ENCODE measurements at places on chromosomes 2 and 18.

DNA sequence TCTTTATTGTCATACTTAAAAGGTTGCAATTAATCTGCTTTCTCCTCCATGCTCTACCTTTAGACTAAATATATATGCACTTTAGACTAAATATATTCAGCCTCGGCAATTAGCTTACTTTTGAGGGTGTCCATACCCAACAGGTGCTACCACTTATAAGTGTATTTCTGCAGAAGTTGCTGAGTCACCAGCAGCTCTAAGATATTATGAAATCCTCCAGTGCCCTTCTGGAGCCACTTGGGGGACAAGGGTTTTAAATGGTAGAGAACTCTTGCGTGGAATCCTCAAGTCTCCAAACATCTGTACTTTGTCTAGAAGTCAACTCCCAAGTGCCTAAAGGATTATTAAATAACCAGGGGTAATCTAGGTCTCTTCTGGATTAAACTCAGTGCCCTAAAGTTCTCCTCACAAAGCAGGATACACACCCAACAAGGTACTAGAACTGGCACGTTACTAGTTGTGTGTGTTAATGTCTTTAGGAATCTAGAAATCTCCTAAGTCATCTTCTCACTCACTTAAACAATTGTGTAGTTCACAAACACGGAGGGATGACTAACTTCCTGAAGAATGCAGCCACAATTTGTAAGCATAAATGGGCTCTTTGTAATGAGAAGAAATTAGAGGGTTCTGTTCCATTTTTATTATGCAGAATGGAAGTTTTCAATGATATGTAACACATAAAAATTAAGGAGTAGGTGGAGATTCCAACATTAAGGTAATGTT lies 159.7 kb downstream of the CD226 start:
- no peak for DNase-seq

GRCh38 chr2:199933466-199933865 lies 21.8 kb downstream of the TYW5 start:
- no peak for DNase-seq

DNA sequence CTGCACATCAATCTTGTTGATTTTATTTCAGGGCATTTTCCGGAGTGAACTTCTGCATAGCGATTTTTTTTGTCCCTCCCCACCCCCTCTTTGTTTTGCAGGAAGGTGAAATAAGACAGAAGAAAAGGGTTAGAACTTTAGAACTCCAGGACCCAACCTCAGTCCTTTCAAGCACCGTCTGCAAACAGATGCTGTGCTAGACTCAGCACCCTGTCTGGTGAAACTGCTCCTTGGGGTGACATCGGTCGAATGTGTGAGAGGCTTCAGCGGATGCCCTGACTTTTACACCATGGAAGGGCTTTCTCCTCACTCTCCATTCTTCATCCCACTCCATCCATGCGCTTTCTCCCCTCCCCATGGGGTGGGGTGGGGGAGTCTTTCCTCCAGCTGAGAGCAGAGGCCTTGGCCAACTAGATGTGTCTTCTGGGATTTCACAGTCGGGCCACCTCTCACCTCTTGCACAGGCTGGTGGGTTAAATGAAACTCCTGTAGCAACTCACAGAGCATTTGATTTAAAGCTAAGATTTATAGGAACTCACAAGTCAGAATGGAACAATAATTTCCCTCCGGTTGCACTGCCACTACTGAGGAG lies 43.3 kb upstream of the EDAR start:
- no peak for DNase-seq

DNA sequence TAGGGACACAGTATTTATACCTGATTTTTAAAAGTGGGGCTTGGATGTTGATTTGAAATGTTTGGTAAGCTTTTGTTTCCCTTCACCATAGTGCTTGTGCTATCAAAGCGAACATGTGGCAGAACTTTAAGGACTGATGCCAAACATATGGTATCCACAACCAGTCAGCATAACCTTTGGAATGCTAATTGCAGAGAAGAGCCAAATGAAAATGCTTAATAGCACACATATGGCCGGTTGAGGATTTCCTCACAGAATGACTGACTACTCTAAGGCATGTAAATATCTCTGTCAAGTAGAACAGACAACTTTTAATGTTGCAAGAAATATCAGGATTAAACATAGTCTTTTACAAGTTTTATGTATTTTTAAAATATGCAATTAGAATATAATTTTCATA lies 120.9 kb upstream of the COL3A1 start:
- DNase-seq, result no peak

DNA sequence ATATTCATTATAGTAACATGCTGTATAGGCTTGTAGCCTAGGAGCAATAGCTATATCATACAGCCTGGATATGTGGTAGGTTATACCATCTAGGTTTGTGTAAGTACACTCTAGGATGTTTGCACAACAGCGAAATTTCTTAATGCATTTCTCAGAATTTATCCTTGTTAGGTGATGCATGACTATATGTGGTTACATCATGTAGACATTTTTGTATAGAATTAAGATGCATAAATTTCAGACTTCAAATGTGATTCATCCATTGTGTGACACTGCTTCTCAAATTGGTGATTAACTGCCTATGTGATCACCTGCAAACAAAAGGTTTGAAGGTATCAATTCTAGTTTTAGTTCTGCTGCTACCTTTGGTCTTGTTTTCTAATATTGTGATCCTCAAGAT lies 1787.0 kb upstream of the PIK3C3 start:
- DNase-seq, result no peak

- no peak for DNase-seq
These were observed 18.5 kb upstream of the PSME4 start for GRCh38 chr2:53989210-53989862.

DNA sequence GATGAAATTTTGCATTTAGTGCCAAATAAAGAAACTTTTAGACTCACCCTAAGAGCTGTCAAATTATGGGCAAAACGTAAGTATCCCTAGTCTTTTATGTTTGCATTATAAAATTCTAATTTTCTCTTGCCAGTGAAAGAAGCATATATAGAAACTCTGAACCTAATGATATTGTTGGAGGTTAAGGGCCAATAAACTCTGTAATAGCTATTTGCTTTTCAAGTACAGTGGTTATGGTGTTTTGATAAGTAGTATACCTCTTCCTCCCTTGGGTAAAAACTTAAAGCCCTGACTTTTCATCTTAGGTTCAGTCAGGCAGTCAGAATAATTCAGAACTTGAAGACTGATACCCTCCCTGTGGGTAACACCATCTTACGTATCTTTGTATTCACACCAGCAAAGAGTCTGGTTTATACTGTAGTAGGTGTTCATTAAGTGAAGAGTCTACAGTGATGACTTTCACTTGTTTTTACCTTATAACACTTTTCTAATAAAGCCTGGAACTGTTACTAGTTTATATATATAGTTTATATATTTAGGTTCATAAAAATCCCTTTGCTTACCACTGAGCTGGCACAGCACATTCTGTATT lies 19.1 kb downstream of the PAPOLG start:
- no peak for DNase-seq

GRCh38 chr2:203780231-203780630 lies 73.8 kb downstream of the CD28 start:
- DNase-seq, result no peak

DNA sequence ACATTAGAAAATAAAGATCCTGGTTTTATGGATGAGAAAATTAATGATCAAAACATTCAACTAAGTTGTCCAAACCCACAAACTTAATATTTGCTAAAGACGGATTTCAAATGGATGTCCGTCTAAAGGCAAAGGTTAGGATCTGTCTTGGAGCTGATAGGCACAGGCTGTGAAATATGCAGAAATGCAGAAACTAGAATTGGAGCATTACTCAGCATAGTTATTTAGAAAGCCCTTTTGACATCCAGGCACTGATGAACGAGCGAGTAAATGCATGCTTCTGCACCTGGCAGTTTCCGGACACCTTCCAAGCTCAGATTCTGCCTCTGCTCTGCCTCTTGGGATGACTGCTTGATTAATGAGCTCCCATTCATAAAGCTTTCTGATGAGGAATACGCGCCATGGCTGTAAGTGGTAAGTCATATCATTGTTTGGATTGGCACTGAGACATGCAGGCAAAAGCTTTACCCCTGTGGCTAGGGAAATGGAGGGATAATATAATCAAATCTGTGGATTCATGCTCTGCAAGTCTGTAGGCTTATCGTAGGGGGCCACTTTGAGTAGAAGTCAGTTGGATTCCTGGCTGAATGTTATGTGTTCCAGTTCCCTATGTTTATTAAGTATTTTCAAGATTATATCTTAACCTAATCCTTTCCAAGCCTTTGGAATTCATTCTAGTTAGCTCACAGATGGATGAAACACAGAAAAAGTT lies 2176.3 kb upstream of the CELF4 start:
- DNase-seq, result no peak

DNA sequence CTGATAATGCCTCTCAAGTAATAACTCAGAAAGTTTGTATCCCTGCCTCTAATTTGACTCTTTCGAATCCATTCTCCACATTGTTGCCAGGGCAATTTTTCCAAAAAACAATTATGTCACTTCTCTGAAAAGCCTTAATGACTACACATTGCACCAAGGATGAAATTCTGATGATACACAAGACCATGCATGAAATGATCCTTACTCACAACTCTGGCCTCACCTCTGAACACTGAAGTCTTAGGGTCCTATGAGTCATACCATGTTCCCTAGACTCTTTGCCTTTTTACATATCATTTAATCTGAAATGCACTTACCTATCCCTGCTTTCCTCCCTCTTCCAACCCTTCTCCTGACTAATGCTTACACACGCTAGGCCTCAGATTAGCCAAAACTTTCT lies 51.0 kb downstream of the WDPCP start:
- DNase-seq, result no peak

- DNase-seq, result no peak
These were observed 8.7 kb downstream of the IMPA2 start for GRCh38 chr18:11989966-11990380.

GRCh38 chr2:199136242-199136641 lies 321.5 kb downstream of the SATB2 start:
- no peak for DNase-seq

- no peak for DNase-seq
These were observed 104.2 kb upstream of the SPRED2 start for GRCh38 chr2:65536596-65536995.

- DNase-seq, result no peak
These were observed 7.8 kb upstream of the RAB12 start for GRCh38 chr18:8601277-8602032.

DNA sequence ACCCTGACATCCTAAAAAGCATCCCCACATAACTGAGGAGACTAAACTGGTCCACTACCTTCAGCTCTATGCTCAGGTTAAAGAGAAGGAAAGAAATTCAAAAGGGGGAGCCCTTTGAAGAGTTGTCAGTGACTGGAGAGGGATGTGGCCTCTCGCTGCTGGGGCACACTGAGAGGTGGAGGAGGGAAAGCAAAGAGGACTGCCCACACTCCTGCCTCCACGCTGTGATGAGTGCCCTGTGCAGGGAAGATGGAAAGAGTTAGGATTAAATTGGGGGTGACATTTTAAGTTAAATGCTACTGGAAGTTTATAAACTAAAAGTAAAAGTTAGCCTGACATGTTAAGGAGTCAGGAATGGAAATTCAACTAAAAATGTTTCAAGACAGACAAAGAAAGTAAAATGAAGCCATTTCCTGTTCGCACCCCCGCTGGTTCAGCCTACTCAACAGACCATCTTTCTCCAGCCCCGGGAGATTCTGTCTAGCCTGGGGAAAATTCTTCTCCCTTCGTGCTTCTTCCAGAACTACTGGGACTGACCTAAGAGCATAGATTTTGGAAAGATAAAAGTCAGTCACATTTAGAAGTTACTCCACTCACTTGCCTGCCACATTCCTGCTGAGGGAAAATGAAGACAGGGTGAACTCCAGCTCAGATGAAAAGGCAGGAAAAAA lies 17.8 kb upstream of the INO80C start:
- no peak for DNase-seq

- no peak for DNase-seq
These were observed 73.6 kb downstream of the CD226 start for GRCh38 chr18:69874058-69874457.

DNA sequence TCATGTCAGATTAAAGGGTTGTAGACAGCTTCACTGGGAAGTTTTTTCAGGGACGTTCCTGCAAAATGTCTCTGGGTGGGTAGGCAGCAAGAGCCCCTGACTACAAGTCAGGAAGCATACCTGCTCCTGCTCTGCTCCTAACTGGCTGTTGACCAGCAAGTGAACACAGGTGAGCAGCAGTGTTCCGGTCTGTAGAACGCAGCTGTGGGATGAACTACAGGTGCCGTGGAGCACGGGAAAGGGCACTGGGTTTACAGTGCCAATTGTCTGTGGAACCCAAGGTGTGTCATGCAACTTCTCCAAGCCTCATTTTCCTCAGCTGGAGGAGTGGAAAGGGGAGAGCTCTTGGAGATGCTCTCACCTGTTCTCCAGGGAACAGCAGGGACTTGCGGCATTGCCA lies 6.6 kb downstream of the ASB18 start:
- DNase-seq, result no peak

GRCh38 chr2:233265899-233266431 lies 14.5 kb downstream of the ATG16L1 start:
- no peak for DNase-seq

DNA sequence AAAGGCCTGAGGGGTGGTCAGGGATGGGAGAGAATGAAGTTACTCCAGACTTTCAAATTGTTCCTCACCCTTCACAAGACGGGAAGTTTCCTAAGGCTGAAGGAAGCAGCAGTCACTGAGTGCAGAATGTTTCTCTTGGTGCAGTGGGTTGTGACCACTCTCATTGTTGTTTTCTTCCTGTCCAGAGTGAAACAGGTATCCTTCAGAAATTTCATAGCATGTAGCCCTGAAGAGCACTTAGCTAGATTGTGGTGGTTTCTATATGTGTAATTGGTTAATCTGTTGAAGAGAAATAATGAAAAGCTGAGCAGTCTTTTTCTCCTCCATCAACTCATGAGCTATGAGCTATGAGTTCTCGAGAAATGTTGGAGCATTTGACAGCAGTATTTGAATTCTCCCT lies 96.8 kb downstream of the GPD2 start:
- DNase-seq, result no peak

- DNase-seq, result no peak
These were observed 112.4 kb downstream of the LDLRAD4 start for GRCh38 chr18:13330996-13331395.

DNA sequence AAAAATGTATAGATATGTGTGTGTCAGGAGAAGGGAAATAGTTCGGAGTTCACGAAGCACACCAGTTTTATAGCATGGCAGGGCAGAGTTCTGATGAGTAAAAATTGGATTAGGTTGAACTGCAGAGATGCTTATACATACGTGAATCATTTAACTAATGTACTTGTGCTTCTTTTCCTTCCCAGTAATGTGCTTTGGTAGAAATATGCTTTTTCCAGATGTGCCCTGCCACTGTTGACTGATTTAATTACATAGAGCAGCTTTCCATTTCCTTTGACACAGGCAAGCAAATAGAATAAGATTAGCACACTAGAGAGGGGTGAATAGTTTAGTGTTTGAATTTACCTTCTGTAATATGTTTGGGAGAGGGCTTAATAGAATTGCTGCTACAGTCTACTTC lies 28.9 kb upstream of the ARMC9 start:
- DNase-seq, result no peak
